Stimulated activated CD4-positive, alpha-beta T cell treated with anti-CD3 and anti-CD28 coated beads, Interleukin-12 subunit alpha, Interleukin-12 subunit beta, amount 100 ng/mL, for 24 hours (primary cell): ENCODE measurements at places on chromosomes 13 and 19.

GRCh38 chr13:22210134-22210930, 539.5 kb downstream of the FGF9 start:
- no peak for DNase-seq

GRCh38 chr13:35157143-35157755, 215.2 kb downstream of the NBEA start:
- DNase-seq, result no peak

GRCh38 chr19:13149628-13150186, 468 bp downstream of the STX10 start:
- peak; percentile 41 for DNase-seq

DNA sequence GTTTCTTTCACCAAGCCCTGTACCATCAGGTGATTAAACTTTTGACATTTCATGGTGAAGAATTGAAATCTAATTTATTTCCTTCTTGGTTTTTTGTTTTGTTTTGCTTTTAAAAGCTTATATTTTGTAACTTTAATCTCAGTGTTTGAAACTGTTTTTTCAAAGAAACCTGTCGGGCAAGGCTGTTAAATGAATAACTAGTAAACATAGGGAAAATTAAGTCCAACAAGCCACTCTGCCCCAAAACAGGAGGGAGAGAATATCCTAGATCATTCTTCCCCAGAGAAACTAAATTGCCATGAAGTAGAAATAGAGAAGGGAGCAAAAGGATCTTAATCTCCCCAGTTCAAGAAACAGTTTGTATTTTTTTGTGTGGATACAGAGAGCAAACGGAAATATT, 98.2 kb downstream of the FREM2 start:
- no peak for DNase-seq

DNA sequence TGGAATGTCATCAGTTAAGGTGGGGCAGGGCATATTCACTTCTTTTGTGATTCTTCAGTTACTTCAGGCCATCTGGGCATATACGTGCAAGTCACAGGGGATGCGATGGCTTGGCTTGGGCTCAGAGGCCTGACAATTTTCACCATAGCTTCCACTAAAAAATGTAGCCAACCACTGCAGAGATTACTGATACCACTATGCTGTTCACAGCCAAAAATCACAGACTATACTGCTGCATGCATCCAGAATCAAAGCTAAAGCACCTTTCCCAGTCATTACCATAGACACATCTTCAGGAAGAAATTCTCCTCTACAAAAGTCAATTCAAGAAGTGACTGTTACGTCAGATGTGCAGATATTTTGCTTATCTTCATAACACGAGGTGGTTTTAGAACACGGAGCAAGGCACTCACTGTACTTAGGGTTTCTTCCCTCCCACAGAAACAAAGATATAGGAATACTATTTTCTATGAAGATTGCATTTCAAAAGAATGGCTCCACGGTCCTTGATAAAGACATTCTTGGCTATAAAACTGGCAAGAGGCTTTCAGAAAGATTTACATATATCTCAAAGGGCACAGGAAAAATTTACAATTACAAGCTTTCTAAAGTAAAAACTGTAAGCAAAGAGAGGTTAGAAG, 1556.6 kb upstream of the PRR20A start:
- no peak for DNase-seq

- DNase-seq, result no peak
These were observed 9.6 kb upstream of the UBL3 start for GRCh38 chr13:29859971-29860370.

DNA sequence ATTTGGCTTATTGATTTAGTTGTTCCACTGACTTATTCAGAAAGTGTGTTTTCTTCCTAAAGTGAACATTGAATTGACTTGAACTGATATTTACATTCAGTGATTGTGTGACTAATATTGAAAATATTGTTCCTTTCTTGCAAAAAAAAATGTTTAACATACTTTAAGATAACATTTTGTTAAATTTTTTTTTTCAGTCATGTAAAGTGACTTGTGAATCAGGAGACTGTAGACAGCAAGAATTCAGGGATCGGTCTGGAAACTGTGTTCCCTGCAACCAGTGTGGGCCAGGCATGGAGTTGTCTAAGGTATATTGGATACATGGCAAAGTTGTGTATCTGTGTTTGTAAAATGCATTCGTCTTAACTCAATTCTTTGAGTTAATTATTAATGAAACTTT, 22.9 kb downstream of the TNFRSF19 start:
- DNase-seq, result no peak

GRCh38 chr13:22770891-22771290, 409.9 kb upstream of the SGCG start:
- DNase-seq, result no peak

- no peak for DNase-seq
These were observed 31.8 kb upstream of the CBY2 start for GRCh38 chr13:45670189-45670885.

- no peak for DNase-seq
These were observed 15.0 kb downstream of the BICRA start for GRCh38 chr19:47623921-47624391.

DNA sequence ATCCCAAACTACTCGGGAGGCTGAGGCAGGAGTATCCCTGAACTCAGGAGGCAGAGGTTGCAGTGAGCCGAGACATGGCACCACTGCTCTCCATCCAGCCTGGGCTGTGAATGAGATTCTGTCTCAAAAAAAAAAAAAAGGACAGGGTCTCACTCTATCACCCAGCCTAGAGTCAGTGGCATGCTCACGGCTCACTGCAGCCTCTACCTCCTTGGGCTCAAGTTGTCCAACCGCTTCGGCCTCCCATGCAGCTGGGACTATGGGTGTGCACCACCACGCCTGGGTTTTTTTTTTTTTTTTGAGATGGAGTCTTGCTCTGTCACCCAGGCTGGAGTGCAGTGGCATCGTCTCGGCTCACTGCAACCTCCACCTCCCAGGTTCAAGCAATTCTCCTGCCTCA, 14.6 kb downstream of the MKNK2 start:
- no peak for DNase-seq

DNA sequence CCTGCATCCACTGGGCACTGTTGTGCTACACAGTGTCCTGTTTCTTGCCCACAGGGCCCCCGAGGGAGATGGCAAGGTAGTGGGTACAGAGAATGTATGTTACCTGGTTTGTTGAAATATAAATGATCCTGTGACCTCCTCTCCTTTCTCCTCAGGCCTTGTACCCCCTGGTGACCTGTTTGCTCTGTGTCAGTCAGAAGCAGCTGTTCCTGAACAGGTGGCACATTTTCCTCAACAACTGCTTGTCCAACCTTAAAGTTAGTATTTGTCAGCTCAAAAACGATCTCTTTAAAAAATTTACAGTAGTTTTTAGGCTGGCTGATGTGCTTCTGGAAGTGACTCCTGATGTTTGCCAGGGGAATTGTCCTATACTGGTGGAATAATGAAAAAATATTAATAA, 105.1 kb downstream of the FRY start:
- DNase-seq, result no peak

- no peak for DNase-seq
These were observed 434.0 kb downstream of the KLF5 start for GRCh38 chr13:73492811-73493210.

DNA sequence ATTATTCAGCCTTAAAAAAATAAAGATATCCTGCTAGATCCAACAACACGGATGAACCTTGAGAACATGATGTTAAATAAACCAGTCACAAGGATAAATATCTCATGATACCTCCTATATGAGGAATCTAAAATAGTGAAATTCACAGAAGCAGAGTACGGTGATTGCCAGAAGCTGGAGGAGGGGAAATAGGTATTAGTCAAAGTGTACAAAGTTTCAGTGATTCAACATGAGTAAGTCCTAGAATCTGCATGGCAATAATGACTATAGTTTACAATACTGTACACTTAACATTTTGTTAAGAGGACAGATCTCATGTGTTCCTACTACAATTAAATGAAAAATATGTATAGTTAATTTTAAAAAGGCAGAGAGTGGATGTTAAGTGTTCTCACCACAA, 206.6 kb upstream of the SLC10A2 start:
- no peak for DNase-seq

- no peak for DNase-seq
These were observed 716.7 kb downstream of the DIAPH3 start for GRCh38 chr13:59447031-59447430.

DNA sequence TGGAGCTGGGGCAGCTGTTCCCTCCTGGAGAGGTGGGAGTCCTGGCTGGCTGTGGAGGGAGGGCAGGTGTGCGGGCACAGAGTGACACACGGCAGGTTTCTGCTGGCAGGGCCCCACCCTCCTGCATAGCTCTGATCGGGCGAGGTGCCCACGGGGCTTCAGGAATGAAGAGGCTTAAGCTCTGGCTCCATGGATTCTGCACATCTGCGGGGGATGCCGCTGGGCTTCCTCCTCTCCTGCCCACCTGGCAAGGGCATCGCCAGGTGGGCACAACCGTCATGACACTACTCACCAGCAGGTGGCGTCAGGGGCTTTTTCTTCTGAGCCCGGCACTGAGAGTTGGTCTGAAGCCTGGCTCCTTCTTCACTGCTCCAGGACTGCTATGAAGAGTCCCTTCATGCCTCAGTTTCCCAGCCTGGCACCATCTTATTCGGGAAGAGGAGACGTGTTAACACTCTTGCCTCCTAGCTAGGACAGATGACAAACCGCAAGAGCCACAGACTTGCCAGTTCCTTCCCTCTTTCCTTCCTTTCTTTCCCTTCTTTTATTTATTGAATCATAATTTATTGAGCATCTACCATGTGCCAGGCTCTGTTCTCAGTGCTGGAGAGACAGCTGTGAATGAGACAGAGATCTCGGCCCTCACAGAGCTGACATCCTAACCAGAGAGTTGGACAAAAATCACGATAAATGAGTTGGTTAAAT, 15.2 kb upstream of the PAK4 start:
- DNase-seq, result peak; percentile 43

DNA sequence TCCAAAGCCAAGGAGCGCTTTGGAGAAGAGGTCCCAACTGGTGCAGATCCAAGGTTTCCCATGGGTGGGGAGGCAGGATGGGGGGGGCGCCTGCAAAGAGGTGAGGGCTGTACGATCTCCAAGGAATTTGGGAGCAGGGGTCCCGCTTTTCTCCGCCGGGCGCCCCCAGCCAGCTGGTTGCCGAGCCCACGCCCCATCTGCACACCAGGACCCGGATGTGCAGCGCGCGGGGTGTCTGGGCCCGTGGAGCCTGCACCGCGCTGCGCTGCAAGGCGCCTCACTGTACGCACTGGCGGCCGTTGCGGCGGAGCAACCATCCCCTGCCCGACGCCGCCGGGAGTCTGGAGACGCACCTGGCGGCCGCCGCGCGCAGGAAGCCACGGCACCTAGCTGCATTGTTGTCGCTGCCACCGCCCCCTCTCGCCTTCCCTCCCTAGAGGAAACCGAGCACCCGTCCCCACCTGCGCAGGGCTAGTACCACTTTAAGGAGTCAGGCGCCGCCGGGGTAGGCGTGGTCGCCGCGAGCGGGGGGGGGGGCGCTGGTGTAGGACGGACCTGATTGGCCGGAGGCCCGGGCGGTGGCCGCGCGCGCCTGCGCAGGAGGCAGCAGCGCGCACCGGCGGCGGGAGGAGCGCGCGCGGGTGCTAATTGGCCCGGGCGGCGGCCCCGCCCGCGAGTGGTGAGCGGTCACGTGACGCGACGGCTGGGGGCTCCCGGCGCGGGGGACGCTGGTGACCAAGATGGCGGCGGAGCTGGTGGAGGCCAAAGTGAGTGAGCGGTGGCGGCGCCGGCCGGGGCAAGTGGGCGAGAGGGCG, at the start of gene PIAS4:
TSS of gene PIAS4 (plus strand) at position 716 of the 815 bp plus-strand sequence. CDS start at position 741, 25 bp downstream.
- peak; percentile 86 for DNase-seq

DNA sequence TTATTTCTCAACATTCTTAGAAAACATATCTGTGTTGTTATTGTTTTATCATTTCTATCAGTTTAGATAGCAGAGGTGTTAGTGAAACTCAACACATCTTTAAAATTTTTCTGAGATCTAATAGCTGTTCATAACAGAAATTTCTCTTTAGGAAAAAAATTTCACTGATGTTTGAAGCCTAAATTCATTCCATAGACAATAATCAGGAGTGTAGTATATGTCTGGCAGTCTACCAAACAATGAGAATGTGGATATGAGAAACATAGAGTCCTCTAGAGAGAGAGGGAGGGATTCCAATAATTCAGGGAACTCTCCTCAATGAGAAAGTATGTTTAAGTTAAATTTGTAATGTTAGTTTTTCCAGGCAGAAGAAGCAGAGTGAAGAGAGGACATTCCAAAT, 118.2 kb upstream of the EDNRB start:
- no peak for DNase-seq

DNA sequence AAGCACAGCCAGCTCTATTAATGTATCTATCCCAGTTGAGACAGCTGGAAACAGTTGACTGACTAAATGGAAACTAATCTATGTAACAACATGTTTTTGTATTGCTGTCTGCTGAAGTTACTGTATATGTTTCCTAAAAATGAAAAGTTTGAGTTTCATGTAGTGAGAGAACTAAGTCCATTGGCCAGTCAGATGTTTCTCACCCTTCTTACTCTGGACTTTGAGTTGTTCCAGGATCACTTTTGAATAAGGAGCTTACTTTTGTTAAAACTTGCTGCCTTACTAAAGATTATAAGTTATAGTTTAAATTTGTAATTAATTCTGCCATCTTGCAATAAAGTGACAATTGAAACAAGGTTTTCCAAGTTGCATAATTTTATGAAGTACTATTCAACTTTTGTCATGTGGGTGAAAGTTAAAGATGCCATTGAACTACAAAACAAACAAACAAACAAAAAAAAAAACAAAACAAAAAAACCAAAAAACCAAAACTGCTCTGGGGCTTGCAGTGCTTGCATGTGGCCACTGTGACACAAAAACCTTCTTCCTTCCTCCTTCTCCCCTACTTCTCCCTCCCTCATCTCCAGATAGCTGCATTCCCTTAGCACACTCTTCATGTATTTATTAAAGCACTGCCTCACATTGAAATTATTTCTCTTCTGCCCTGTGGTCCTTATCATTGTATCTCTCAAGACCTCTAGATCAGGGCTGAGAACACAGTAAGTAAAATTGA, 15.3 kb downstream of the WDFY2 start:
- no peak for DNase-seq

- DNase-seq, result no peak
These were observed 374.0 kb downstream of the IRS2 start for GRCh38 chr13:109412283-109412901.

GRCh38 chr13:75889427-75889826, 253.3 kb downstream of the LMO7 start:
- no peak for DNase-seq

DNA sequence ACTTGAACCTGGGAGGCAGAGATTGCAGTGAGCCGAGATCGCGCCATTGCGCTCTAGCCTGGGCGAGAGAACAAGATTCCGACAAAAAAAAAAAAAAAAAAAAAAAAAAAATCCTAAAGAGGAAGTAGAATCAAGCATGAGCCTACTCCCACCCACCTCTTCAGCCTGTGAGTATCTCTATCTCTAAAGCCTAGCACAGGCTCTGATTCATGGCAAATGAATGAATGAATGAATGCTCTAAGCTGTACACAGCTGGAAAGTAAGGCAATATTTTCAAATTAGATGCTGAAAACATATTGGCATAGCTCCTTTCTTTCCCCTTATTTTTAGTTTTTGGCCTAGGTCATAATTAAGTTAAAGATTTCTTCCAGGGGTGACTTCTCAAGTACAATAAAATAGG, 35.7 kb upstream of the FAM216B start:
- DNase-seq, result no peak

DNA sequence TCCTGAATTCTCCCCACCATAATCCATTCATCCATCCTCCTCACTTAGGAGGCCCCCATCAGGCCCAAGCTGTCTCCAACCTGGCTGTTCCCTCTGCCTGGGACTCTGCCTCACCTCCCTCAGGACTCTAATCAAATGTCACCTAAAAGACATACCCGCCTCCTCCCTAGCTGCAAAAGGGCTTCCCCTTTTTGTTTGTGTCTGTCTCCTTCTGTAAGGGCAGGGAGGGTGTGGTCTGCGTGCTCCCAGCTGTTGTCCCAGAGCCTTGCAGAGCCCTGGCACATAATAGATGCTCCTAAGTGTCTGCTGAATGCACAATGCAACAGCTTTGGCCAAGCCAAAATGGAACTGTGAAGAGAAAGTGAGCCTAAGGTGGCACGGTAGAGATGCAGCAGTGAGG, 4.4 kb downstream of the TRIR start:
- DNase-seq, result no peak
